ENCODE measurements at places on chromosomes 3 and 15.
A peak's percentile ranks its signal among the peaks of the same experiment; 100 is the strongest.

- no peak for DNase-seq
Measured at GRCh38 chr3:71276531-71276930, 307.0 kb downstream of the FOXP1 start.

DNA sequence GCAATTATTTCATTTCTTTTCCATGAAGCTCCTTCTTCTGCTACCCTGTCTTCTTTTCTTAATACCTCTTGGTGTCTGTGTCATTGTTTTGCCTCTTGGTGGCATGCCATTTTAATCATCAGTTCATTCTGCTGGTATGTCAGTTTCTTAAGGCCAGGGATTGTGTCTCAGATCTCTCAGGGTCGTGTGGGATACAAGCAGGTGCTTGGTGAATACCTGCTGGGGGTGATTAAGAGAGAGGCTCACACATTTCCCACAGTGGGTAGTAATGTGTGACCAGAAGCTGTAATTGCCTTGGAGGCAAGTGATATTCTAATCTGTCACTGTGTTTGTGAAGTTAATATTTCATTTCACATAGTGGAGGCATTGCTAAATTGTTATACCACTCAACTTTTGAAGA lies 361.4 kb upstream of the TRIM42 start:
- no peak for DNase-seq

DNA sequence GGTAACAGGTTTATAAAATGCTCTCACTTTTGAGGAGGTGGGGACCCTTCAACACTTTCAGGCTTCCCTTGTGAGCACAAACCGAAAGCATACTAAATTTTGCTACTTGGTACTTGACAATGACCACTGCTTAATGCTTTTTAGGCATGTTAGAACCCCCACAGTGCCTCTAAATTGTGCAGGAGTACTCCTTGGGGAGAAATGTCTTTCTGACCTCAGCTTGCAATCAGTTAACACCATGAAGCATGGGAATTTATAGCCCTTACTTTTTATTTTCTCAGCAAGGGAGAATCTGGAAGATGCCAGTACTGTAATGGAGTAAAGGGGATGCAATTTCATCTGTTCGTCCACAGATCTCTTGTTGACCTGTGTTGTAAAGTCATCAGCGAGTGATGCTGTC lies 308.9 kb upstream of the TBC1D5 start:
- DNase-seq, result no peak

DNA sequence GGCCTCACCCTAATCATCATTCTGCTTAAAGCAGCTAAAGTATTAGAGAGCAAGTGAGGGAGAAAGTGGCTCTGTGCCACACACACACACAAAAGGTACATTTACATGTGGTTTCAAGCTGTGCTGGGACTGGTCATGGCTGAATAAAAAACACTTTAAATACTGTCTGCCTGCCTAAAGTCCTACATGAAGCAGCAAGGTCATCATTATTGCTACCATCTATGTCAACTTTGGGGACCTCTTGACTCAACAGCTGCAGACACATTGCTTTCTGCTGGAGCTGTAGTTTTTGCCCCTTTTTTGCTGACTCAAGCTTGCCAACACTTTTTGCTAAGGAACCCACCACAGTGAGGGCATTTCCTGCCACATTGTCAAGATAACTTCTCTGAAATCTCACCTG lies 1237.9 kb downstream of the ROBO2 start:
- DNase-seq, result no peak

DNA sequence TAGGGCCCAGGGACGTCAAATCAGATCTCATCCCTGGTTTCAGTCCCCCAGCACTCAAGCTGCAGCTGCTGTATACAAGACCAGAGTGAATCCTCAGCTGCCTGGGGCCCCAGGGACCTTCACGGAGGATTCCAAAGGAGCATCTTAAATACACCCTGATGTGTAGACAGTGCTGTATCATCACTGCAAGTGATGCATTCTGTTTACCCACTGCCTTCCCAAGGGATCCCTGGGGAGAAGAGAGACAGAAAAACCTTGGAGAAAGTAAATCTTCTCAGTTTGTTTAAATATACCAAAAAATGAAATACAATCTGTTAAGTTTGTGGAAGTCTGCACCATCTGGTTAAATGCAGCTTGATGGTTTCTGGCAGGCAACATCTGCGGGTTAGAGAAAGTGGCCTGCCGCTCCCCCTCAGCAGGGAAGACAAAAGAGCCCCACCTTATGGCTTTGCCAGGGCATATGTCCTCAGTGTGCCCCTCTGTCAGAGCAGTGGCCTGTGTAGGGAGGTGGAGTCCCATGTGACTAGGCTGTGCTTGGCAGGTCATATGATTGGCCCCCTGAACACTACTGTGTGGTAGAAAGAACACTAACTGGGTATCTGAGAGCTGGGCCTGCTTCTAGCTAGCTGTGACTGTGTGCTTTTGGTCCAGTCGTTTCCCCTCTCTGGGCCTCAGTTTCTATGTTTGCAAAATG lies 222.2 kb upstream of the TRIM42 start:
- DNase-seq, result no peak

GRCh38 chr3:65776494-65776893 lies 262.2 kb downstream of the MAGI1 start:
- no peak for DNase-seq

GRCh38 chr3:168325684-168326083 lies 230.0 kb upstream of the GOLIM4 start:
- DNase-seq, result no peak

GRCh38 chr3:160948273-160948672 lies 156.9 kb downstream of the B3GALNT1 start:
- no peak for DNase-seq

DNA sequence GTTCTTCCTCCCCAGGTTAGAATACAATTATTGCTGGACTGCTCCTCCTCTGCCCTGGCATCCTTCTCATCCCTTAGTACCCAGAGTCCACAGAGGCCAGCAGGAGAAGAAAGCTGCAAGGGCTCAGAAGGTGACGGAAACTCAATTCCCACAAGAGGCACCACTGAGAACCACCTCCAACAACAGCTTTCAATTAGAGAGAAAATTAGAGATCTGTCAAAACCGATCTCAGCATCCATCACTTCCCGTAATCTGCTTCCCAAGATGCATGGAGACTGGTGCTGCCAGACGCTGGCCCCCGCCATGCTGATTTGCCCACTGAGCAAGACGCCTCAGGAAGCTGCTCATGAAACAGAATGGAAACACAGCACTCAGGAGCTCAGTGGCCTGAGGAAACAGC lies 135.0 kb upstream of the PRICKLE2 start:
- DNase-seq, result no peak

DNA sequence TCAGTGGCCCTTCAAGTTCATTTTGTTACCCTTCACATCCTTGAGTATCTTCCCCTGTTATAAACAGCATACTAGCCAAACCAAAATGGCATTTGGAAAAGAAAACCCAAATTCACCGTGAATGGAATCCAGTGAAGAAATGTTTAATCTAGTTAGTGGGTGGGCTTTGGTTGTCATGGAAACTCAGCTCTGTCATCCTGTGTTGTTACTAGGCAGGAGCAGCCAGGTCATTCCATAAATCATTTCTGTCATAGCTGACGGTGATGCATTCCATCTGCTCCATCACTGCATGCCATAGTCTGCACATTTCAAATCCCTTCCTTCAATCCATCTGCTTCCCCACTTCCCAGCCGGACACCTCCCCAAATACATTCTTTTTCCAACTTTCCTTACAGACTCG lies 140.4 kb upstream of the CGNL1 start:
- DNase-seq, result peak; percentile 87

GRCh38 chr3:142962520-142963233 lies 797 bp downstream of the PAQR9 start:
- DNase-seq, result no peak

DNA sequence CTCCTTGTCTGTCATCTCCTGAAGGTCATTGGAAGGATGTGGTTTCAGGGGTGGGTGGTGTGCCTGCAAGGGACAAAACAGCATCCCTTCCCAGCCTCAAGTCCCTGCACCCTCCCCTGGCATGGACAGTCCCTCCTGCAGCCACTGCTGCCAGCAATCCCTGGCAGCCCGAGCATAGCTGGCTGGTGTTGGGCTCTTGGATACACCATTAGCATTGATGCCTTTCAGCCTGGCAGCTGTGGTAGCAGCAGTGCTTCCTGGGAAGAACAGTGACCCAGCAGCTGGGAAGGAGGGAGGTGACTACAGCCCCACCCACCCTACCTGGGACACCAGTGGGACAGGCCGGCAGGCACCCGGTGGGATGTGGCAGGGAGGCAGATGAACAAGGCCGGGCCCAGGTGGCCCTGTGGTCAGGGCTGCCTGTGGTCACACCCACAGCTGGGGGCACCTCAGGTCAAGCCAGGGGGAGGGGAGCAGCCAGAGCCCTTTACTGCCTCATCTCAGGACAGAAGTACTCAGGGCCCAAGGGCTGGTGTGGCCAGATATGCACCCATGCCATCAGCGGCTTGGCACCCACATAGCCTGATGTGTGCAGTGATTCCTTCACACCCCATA lies 32.9 kb upstream of the TMEM115 start:
- no peak for DNase-seq

- DNase-seq, result peak; percentile 85
Measured at GRCh38 chr15:88982304-88982945, 69.2 kb upstream of the MFGE8 start.

DNA sequence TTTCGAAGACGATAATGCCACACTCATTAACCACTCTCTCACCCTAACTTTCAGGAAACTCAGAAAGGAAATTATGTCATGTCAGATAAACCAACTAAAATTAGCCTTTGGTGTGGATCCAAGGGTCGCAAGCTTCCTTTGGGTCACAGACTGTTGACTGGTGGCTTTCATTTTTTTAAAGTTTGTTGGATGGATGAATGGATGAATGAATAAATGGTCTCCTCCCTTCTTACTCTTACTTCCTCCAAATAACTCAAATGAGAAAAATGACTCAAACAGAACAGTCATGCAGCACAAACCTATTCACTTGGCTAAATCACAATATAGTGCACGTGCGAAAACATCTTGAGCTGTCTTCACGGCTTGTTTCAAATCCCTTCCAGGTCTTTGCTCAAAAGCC lies 82.9 kb upstream of the HACD2 start:
- no peak for DNase-seq

DNA sequence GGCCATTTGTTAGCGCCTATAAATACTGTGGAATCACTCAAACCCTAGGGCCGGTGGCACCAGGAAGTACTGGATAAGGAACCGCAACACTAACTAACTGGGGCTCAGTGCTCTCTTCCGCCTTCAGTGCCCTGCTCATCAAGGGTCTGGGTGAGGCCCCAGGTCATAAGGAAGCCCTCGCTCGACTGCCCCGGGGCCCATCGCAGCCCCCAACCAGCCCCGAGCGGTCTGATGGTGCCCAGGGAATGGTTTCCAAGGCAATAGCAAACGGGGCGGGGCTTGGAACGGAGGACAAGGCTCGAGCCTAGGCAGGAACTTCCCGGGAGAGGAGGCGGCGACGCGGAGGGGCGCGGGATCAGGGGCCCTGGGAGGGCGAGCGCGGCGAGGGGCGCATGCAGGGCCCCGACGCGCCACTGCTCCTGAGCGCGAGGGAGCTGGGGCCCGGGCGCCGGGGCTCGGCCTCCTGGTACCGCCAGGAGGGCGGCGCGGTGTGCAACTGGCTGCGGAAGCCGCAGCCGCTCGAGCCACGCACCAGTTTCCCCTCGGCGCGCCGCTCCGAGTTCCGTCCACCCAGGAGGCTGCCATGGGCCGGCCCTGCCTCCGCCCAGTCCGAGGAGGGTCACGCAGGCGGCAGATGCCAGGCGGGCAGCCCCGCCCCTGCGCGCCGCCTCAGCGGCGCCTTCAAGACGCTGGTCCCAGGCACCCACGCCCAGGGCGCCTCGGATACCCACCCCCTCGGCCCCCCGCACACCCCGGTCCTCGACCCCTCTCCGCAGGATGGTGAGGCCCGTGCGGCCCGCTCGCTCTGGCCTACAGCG lies at the start of gene TTLL3:
Gene TTLL3 (plus strand): TSS at position 648 of the 818 bp plus-strand sequence. CDS start 400 bp downstream, outside the sequence.
- peak; percentile 62 for DNase-seq

- DNase-seq, result no peak
Measured at GRCh38 chr3:126852511-126852910, 130.4 kb upstream of the PLXNA1 start.

DNA sequence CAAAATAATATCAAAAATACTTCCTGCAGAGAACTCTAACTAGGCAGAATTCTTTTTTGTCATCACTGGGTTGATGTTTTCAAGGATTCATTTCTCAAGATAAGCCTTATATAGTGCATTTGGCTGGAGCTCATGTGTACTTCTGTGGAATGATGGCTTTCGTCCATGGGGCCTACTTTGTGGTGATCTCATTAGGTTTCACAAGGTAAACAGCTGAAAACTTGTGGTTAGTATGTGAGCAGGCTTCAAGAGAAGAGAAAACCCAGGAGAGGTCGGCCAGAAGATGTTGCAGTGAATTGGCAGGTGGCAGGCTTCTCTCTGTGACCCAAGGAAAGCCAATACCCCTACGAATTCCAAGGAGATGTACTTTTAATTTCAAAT lies 121.4 kb upstream of the PHLDB2 start:
- peak; percentile 100 for DNase-seq

- DNase-seq, result no peak
Measured at GRCh38 chr15:40543631-40544294, 21.1 kb downstream of the CCDC32 start.

GRCh38 chr3:34683851-34684250 lies 885.4 kb downstream of the PDCD6IP start:
- DNase-seq, result no peak

DNA sequence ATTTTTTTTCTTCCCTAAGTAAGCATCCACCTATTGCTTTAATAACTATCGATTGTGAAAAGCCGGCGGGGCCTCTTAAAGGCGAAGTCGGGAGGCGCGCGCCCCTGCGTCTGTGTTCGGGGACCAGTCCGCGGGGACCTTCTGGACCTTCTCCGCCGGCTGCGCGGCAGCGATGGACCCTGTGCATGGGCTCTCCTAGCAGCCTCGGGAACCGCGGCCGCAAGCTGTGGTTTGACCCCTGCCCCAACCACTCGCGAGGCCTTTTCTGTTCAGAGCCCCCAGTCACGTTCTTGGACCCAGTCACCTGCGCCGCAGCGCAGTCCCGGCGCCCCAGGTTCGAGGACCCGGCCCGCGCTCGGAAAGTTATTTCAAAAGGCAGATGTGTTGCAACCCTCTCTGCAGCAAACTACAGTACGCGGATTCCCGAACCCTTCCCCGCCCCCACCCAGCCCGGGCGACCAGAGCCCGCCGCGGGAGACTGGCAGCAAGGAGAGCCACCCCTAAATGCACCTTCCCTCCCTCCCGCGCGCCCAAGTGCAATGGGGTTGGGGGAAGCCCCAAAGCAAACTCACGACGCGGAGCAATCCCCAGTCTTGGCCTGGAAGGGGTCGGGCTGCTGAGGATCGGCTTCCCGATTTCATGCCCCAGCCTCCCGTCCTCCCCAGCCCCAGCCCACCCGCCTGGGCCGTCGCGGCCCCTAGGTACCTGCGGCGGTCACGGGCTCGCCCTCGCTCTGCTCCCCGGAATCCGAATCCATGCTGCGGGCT lies 684 bp downstream of the TNFAIP8L3 start:
- peak; percentile 46 for DNase-seq

DNA sequence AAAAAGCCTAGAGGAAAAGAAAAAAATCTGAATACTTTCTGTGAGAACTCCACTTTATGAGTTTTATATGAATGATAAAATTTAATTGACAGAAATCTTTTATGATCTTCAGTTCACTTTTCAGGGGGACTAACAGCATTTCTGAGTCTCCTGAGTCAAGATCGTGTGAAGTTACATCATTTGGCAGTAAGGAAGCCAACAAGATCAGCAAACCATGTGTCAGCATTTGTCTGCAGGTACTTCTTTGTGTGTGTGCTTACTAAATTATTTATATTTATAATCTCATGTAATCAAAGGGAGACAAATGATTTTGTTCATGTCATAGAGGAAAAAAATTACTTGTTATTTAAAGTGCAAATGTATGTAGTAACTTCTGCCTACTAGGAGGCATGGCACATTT lies 217.6 kb downstream of the MBNL1 start:
- DNase-seq, result no peak

GRCh38 chr3:194876403-194877095 lies 190.9 kb downstream of the FAM43A start:
- no peak for DNase-seq

All from amniotic epithelial cell (primary cell).